ENCODE measurements at places on chromosomes 16 and 17.

- DNase-seq: no peak
These were observed 363.4 kb downstream of the CDH13 start for GRCh38 chr16:82990155-82990554.

GRCh38 chr16:11639008-11639562 lies 29.2 kb upstream of the SNN start:
- DNase-seq: no peak

DNA sequence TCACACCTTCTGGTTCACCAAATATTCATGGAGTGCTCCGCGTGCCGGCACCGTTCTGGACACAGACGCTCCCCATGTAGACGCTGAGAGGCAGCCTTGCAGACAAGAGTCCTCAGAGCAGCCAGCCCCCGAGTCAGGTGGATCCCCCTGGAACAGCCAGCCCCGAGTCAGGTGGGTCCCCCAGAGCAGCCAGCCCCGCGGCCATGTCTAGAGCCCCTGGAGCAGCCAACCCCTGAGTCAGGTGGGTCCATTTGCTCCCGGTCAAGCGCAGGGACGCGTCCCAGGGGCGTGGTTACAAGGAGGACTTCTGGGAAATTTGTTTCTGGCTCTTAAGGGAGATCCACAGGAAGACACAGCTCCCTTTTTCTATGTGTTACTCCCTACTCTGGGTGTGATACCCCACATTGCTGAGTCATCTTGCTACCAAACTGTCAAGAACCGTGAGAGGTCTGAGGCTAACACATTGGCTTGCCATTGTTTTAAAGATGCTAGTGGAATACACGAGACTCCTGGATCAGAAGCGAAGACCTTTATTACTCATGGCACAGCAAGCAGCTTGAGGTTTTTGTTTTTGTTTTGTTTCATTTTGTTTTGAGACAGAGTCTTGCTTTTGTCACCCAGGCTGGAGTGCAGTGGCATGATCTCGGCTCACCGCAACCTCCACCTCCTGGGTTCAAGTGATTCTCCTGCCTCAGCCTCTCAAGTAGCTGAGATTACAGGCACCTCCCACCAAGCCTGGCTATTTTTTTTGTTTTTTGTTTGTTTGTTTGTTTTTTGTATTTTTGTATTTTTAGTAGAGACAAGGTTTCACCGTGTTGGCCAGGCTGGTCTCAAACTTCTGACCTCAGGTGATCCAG lies 43.3 kb upstream of the CBFA2T3 start:
- peak; percentile 74 for DNase-seq

DNA sequence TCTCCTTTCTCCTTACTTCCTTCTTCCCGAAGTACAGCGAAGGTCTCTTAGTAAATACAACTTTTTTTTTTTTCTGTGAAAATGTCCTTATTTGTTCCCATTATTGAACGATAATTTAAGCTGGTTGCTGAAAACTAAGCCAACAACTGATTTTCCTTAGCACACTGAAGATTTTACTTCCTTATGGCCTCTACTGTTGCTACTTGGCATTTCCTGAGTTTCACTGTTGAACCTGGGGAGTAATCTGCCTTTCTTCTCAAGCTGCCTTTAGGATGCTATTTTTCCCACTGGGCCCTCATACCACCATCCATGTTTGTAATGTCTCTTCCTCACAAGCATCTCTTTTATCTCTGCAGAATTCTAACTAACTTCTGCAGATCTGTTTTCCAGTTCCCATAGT lies 26.1 kb downstream of the UBE2O start:
- no peak for DNase-seq

DNA sequence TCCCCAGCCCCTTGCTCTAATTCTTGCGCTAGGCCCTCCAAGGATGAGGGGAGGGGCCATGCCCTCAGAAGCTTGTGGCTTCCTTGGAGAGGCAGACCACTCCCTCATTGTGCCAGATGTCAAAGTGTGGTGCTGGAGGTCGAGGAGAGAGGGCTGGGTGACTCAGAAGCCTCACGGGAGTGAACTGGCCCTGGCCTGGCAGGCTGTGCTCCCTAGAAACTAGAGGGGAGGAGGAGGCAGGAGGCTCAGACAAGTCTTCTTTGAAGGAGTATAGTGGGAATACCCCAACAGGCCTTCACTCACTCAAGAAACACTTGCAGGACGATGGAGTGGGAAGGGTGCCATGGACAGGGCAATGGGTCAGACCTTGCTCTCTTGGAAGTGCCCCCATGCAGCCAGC lies 18.5 kb downstream of the ANKRD40 start:
- DNase-seq: peak; percentile 72

GRCh38 chr16:71895679-71896365 lies 491 bp downstream of the IST1 start:
- DNase-seq: peak; percentile 84

- DNase-seq: no peak
These were observed 38.7 kb downstream of the ESRP2 start for GRCh38 chr16:68197250-68197649.

GRCh38 chr17:9072696-9073339 lies 51.5 kb downstream of the NTN1 start:
- DNase-seq: peak; percentile 83

GRCh38 chr17:64506201-64506575 lies at the start of gene DDX5:
Gene DDX5 (minus strand): TSS chr17:64506289. CDS start chr17:64506119, 170 bp downstream.
- DNase-seq: peak; percentile 99

DNA sequence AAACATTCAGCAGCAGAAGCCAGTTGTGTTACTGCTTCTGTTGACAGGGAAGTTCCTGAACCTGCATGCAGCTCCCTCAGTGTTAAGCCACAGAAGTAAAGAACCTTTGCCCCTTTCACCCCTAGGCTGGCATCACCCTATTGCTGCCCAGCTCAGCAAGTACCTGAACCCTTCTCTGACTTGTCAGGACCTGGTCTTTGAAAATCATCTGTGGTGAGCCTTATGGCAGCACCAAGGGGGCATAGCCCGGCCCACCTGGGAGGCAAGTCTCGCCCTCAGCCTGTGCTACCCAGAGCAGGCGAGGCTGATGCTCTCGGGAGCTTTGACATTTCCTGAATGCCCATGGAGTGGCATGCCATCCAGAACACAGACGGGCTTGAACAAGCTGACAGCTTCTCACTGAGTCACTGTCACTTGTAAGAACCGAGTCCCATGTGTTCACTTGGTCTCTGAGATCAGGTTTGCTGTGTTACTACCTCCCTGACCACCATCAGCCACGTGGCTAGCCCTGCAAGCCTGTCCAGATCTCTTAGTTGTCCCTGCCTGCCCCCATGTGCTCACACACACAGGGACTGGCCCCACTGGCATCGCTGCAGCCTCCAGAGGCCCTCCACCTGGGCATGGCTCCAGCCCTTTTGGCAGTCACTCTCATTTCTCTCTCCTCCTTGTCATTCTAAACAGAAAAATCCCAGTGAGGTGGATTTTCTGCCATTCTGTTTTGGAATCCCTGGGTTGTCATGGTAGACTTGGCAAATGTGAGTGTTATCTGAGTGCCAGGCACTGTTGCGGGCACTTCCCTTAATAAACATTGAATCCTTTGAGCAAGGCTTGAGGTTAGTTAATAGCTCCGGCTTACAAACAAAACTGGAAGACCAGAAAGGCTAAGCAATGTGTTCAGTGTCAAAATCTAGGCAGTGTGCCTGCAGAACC lies 2.9 kb upstream of the CARMIL2 start:
- no peak for DNase-seq

GRCh38 chr17:19378416-19379360 lies at the start of gene MAPK7:
Gene MAPK7 (plus strand): TSS chr17:19378498. CDS start chr17:19378901, 403 bp downstream.
- DNase-seq: no peak

- no peak for DNase-seq
These were observed 5.5 kb upstream of the ACSF2 start for GRCh38 chr17:50420419-50421112.

GRCh38 chr16:3965306-3965705 lies 84.8 kb upstream of the CREBBP start:
- DNase-seq: no peak

DNA sequence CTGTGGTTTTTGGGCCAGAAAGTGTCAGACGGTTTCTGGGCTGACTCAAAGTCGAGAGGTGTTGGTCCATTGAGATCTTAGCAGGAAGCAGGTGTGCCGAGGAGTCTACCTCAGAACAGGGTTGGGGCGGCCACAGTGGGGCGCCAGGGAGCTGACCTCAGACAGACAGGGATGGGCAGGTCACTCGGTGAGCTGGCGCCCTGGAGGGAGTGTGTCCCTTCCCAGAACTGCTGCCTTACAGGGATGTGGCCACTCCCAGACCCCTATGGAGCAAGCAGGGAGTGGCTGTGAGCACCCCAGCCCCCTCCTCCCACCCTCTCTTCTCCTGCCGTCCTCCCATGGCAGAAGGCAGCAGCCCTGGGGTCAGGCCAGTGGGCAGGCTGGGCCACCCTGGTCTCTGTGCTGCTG lies 14.0 kb upstream of the DPEP1 start:
- no peak for DNase-seq

- DNase-seq: no peak
These were observed 5.3 kb downstream of the NEURL4 start for GRCh38 chr17:7323731-7324437.

DNA sequence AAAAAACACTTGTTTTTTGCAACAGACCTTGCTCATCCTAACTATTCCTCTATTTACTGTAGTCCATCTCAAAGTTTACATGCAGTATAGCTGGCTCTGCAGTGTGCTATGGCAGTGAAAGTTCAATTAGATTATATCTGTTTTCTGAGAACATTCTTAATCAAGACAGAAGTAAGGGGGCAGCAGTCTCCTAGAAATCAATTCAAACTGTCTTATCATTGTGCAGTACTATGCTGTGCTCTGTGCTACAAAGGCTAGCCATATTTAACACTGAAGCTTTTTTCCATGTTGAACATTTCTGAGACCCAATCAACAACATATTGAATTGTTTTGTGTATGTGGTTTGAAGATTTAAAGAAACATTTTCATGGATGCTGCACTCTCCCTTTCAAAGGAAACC lies 11.4 kb downstream of the NETO2 start:
- no peak for DNase-seq

DNA sequence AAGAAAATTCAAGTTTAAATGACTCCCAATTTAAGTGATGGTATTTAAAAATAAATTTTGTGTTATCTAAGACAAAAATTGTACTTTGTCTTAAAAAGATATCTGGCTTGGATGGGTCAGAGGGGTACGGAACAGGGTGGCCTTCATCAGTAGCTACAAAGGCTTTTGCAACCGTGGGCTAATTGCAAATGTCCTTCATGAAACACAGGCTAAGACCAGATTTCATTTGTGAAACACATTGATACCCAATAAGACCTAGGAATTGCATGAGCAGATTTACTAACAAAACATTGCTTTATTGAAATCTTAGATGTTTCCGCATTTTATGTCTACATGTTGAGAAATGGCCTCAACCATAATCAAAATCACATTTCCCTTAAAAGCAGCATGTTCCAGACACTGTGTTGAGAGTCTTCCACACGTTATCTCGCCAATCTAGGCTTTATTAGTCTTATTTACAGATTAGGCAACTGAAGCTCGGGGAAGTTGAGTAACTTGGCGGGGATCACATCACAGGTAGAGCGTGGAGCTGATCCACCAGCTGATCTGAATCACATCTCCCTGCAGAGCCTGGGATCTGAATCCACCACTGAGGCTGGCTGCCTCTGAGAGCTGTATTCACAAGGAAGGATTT lies 21.8 kb downstream of the FBXO39 start:
- DNase-seq: no peak

- DNase-seq: no peak
These were observed 20.9 kb downstream of the SOST start for GRCh38 chr17:43737722-43738121.

DNA sequence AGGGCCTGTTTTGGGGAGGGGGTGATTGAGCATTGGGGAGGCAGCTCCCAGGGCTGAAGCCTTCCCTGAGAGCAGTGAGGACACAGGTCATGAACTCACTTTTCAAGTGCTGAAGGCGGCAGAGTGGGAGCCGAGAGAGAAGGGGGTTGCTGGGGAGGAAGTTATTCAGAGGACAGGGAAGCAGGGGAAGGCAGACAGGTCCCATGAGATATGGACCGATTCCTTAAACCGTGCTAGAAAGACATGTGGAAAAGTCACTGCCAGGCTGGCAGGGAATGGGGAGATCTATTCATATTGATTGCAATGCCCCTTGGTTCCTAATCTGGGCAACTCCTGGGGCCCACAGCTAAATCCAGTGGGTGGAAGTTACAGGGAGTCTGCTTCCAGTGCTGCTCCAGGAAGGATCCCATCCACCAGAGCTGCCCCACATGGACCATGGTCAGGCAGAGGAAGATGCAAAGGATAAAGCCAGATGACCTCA lies 1.1 kb downstream of the CCL4 start:
- no peak for DNase-seq

GRCh38 chr16:962901-963814 lies 7.6 kb downstream of the LMF1 start:
- no peak for DNase-seq

GRCh38 chr16:17235147-17235815 lies 235.5 kb downstream of the XYLT1 start:
- DNase-seq: no peak

GRCh38 chr16:57539072-57539796 lies 2.9 kb upstream of the CCDC102A start:
- no peak for DNase-seq

GRCh38 chr17:42846594-42847280 lies 2.4 kb downstream of the AOC2 start:
- DNase-seq: no peak

- no peak for DNase-seq
These were observed 274.6 kb upstream of the HSBP1 start for GRCh38 chr16:83533193-83533592.

- no peak for DNase-seq
These were observed 26.9 kb upstream of the CDH1 start for GRCh38 chr16:68710211-68710610.

GRCh38 chr17:42971589-42971988 lies 7.3 kb upstream of the AARSD1 start:
- DNase-seq: no peak

- DNase-seq: no peak
These were observed 63.3 kb downstream of the NOG start for GRCh38 chr17:56656701-56657327.

- no peak for DNase-seq
These were observed 5.8 kb downstream of the SOCS1 start for GRCh38 chr16:11250091-11250785.

DNA sequence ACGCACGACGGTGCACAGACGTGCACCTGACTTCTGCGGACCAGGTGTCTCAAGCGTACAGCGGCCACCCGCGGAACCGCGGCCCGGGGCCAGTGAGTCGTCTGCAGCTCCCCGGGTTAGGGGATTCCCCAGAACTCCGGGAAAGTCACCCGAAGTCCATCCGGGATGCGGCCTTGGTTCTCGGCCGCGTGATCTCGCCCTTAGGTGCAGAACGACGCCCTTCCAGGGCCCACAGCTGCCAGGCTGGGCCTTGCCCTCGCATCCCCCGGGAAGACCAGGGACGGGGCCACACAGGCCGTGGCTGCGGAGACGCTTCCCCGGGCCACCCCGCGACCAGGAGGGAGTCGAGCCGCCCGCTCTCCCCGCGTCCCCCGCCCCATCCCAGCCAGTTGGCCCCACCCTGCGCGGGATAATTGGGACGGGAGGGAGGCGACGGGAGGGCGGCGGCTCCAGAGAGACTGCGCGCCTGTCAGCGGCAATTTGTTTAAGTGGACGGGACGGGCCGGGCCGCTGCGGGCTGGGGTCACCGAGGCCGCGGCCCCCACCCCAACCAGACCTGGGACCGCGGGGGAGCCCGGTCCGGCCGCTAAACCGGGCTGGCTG lies 3.6 kb upstream of the TBX2 start:
- no peak for DNase-seq
